Cerebellum (tissue), 4 donors: ENCODE measurements at places on chromosomes 12 and 14.
A peak's percentile ranks its signal among the peaks of the same experiment; 100 is the strongest.

DNA sequence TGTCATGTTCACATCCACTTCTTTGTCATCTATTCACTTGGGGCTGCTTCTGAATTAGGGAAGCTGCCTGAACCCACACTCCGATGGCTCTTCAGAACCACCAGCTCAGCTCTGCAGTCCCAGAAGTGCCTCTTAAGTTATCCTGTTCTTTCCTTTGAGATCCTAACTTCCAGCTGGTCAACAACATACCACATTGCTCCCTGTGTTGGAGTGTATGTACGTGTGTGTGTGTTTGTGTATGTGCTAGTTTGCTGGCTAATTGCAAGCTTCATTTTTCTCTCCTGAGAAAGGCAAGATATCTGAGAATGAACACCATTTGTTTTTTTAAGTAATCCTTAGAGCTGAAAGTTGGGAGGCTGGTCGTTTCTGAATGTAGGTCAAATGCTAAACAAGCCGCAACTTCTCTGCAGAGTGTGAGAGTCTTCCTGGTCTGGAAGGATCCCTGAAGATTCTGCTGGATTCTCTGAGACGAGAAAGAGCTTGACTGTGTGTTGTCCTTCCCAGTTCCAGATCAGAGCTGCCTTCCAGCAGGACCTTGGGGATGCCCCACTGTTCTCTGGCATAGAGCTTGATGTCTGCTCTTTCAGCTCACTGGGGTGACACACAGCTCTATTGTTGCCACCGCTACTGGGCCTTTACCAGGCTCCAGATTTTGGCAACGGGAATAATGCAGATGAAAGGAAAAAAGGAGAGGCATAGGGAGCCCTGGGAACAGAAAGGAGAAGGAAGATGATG is 839 bp downstream of the GSG1 start:
- peak; percentile 84 for DNase-seq

- no peak for DNase-seq
Observed at GRCh38 chr12:101828463-101829196, 2.1 kb downstream of the GNPTAB start.

DNA sequence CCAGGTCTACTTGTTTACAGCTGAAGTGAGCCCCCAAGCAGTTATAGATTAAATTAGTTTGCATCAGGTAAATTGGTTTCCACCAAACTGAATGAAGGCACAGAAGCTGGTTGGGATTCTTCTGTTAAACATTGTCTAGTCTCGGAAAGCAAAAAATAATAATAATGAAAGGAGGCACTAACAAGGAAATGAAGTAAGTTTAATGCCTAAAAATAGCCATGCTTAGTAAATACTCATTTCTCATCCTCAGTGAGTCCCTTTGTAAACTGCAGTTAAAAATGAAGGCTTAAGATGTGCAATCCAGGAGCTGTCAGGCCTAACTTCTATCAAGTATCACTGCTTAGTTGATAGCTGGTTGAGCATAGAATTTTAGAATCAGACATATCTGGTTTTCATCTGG is 113.5 kb downstream of the BTG1 start:
- DNase-seq = no peak

DNA sequence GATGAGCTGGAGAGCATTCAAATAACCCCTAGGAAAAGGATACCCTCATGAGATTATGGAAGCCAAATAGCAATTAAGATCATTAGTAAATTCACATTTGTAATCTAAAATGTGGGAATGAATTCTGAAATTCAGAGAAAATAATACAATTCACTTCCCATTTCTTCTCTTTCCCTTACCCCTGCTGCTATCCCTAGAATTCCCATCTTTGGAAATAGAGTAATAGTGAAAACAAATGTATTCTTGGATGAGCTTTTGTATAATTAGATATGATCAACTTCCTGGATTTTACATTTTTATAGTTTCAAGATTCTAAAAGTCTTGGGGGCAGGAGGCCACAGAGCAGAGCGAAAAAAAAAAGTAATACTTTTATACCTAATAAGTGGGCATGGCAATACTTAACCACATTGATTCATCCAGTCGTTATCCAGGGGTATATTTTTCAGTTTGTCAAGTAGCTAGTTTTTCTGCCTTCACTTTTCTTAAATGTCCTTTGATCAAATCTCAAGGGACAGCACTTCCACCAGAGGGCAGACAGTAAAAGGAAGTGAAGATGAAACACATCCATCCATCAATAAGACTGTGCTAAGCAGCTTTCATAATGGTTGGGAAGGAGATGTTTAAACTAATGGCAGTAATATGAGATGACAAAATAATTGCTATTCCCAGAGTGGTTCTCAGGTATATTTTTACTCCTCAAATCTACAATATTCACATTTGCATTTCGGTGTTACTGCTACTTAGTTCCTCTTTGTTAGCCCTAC is 401.3 kb downstream of the DIO2 start:
- no peak for DNase-seq

GRCh38 chr12:95553197-95553943 is 2.1 kb upstream of the USP44 start:
- DNase-seq = no peak

GRCh38 chr14:29587761-29588470 is 339.7 kb downstream of the PRKD1 start:
- DNase-seq = no peak

DNA sequence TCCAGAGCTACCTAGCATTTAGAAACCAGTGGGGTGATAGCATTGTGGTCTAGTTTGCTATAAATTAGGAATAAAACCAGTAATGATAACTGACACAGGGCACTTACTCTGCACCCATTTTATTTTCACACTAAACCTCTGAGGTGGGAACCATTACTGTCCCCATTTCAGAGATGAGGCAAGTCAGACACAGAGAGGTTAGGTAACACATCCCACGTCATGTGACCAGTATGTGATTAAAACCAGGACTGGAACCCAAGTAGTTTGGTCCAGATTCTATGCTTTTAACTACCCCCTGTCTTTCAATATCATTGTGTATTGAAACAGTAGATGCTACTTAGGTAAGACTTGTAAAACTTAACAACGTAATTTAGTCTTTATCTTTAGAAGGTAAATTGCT is 110.2 kb downstream of the PLXNC1 start:
- no peak for DNase-seq

GRCh38 chr12:115697340-115697739 is 580.2 kb downstream of the MED13L start:
- no peak for DNase-seq

DNA sequence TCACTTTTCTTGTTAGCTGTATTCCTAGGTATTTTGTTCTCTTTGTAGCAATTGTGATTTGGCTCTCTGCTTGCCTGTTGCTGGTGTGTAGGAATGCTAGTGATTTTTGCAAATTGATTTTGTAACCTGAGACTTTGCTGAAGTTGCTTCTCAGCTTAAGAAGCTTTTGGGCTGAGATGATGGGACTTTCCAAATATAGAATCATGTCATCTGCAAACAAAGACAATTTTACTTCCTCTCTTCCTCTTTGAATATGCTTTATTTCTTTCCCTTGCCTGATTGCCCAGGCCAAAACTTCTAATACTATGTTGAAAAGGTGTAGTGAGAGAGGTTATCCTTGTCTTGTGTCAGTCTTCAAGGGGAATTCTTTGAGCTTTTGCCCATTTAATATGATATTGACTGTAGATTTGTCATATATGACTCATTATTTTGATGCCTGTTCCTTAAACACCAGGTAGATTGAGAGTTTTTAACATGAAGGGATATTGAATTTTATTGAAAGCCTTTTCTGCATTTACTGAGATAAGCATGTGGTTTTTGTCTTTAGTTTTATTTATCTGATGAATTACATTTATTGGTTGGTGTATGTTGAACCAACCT is 26.7 kb downstream of the CLECL1 start:
- no peak for DNase-seq

- DNase-seq = no peak
Observed at GRCh38 chr14:50619569-50620141, 48.5 kb downstream of the SAV1 start.

DNA sequence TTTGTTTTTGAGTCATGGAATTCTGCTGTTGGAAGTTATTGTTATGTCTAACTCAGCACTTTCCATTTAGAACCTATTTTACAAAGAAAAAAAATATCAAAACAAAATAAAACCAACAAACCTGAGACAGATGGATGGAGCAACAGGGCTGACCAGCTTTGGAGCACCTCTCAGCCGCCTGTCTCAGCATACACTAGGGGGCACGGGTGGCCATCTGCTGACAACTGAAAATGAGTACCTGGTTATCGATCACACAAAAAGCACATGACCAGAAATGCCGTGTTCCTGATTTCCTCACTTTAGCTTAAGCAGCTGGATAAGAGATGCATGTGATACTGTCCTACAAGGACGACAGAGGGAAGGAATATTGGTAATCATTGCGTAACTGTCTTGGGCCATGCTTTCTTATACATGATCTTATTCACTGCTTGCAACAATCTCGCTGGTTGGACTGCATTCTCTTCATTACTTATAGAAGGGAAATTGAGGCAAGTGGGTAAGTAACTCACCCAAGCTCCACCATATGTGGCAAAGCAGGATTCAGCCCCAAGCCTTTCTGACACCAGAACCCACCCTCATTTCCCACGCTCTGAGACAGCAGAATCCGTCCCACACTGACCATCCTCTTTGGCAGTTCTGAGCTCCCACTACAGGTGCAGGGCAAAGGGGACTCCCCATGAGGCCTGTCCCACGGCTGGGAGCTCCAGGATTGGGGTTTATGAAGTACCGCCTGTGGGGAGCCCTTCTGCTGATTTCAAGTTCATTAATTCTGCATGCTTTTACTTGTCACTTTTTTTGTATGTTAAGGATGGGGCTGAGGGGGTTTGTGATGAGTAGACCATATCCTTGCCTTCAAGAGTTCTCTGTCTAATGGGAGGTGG is 43.5 kb downstream of the C14orf132 start:
- DNase-seq = peak; percentile 64

- no peak for DNase-seq
Observed at GRCh38 chr14:68263563-68264259, 444.1 kb downstream of the RAD51B start.

GRCh38 chr14:86003998-86004397 is 474.1 kb downstream of the FLRT2 start:
- DNase-seq = no peak

DNA sequence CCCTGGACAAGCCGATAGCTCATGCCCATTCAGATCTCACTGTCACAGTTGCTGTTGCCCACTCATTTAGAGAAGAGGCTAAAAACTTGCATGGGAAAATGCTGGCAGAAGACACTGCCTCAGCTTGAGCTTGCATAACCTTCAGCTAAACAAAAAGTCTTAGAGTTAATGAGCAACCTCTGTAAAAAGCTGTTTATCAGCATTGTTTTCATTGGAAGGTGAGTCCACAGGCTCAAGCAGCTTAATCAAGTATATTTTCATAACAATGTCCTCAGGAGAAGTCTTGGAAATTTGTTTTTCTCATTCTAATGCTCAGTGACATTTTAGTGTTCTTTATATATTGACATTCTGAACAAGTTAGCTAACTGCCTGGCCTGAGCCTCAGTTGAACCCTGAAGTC is 872.9 kb downstream of the TMTC2 start:
- no peak for DNase-seq

GRCh38 chr12:28409892-28410291 is 219.6 kb downstream of the CCDC91 start:
- DNase-seq = no peak

DNA sequence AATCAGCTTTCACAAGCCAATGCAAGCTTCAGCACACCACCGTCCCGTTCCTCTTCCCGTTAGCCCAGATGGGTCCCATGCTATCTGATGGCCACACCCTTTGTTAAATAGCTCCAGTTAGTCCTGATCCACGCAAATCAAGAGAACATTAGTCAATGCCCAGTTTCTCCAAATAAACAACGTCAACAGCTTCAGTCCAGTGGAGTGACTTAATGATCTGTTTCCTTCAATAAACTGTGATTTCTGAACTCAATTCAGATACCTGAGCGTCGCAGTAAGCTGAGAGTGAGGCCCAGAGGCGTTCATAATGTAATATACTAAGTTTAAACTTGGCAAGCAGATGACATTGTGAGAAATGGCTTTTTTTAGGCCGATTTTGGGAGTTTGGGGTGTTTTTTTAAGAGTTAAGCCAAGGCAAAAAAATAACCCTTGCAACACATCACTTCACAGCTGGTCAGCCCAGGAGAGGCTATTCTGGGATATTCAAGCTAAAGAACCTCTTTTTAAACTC is 112.3 kb downstream of the ZFP36L1 start:
- DNase-seq = no peak

DNA sequence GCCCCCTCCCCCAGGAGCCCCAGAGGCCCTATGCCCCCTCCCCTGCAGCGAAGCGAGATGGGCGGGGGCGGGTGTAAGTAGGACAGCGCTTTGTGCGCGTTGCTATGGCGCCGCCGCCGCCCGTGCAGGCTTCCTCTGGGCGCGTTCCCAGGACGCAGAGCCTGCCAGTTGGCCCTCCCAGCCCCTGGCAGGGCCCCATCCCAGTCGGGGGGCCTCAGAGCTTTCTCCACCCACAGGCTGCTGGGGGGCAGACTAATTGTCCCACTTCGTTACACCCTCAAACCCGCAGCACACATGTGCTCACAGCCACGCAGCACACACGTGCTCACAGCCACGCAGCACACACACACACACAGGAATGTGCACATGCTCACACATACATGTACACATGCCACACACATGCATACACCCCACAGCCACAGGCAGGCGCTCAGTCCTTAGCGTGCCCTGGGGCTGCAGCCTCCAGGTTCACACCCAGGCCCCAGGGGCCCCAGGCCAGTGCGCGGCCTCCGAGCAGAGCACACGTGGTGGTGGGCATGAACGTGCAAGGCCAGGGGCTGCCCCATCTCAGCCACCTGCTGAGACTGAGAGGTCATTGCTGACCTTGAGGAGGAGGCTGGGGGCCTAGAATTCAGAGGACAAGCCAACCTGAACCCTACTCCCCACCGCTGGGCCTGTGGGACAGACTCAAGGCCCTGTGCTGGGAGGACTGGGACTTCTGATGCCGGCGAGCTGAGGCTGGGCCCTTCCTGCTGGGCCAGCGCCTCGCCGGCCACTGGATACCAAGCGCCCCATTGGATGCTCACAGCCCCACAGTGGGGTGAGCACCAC is 15.6 kb downstream of the TRMT61A start:
- DNase-seq = peak; percentile 89

DNA sequence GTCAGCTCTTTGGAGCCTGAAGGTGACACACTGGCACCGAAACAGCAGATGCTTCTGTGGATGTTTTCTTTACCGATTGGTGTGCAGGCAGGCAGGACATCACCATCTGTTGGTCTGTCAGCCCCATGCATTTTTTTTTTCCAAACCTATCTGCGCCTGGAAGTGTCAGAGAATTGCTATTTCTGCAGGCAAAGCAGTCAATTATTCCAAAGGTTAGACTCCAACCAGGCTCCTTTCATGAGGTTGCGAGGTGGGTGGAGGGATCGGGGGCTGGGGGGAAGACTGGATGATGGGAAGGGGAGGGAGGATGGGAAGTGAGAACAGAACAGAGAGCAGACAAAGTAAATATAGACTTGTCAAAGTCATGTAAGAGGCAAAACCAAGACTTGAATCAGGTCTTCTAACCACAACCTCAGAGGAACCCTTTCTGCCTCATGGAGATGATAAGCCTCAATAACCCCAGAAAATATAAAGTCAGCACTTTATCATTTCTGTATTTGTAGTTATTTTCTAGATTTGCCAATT is 117.7 kb downstream of the OTOGL start:
- peak; percentile 38 for DNase-seq

GRCh38 chr12:71780237-71780822 is 25.7 kb downstream of the RAB21 start:
- DNase-seq = peak; percentile 43
